ENCODE measurements at places on chromosomes 16 and 17.

GRCh38 chr17:3271072-3271848 lies 26.9 kb downstream of the OR3A1 start:
- no peak for DNase-seq

- DNase-seq, result peak; percentile 48
Measured at GRCh38 chr17:18181358-18181757, 2.3 kb upstream of the ALKBH5 start.

DNA sequence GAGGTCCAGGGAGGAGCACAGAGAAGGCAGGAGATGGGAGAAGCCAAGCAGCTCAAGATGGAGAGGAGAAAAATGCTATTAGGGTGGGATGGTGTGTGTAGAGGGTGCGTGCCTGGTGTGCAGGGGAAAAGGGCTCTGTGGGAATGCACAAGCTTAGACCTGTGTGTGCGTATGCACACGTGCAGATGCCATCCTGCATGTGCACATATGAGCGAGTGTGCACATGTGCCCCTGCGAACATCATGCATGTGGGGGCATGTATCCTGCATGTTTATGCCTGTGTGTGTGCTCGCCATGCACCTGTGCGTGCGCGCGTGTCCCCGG lies 438 bp upstream of the KCNJ12 start:
- no peak for DNase-seq

GRCh38 chr17:45107293-45108010 lies 24.9 kb downstream of the PLCD3 start:
- DNase-seq, result no peak

DNA sequence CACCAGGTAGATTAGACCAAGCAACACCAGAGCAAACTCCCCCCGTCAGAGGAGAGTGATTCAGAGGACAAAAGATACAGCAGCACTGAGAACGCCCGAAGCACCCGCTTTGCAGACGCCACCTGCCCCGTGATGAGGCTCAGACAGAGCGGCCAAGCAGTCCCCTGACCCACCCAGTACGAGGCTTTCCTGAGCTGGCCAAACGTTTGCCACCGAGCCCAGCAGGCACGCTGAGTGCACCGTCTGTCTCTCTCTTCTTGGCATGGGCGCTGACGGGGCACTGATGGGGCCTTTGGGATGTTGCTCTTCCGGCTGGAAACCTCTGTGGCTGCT lies 19.4 kb upstream of the WDR45B start:
- no peak for DNase-seq

GRCh38 chr17:80247561-80247960 lies 13.1 kb upstream of the RNF213 start:
- DNase-seq, result no peak

DNA sequence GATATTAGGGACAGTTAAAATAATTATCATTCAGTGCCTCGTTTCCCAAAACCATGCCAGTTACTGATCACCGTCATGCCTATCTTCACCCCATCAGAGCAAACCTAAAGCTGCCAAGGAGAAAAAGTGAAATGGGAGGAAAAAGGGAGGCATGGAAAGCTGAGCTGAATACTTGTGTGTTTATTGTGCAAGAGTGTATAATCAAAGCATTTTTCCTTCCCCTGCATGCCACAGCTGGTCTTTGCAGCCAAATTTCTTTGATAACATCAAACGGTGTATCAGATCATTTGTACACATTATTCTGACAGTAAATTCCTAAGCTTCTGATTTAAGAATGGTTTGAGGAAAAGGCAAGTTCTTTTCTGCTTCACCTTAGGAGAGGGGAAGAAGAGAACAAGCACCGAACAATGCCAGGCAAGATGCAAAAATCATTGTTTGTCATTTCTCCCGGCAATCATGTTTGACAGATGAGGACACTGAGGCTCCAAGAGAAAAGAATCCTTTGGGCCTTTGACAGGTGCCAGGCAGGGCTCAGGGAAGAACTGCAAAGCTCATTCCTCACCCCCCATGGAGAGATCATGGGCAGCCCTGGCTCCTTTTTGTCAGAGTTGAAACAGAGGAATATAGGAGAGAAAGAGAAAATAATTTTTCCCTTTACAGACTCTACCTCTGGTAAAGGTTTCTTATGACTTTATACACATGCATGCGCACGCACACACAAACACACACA lies 51.4 kb upstream of the ARHGAP44 start:
- no peak for DNase-seq

DNA sequence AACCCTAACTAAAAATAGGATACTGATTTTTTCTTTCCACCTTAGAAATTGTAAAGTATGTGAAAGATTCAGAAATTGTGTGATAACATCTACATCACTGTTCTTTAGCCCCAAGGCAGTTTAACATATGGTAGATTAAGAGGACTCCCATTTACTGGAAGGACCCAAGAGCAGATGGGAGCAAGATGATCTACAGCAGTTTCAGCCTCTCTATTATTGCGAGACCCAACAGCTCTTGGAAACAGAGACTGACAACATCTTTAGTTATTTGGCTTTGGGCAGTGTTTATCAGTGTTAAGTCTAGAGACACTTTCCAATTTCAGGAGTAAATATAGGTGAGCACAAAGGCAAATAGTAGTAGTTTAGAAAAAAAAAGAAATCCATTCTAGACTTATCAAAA lies 124.9 kb upstream of the CORO6 start:
- no peak for DNase-seq

GRCh38 chr17:77280304-77281121 lies 139.7 kb downstream of the SEC14L1 start:
- no peak for DNase-seq

- DNase-seq, result no peak
Measured at GRCh38 chr17:31050948-31051347, 43.8 kb upstream of the NF1 start.

GRCh38 chr17:79065105-79065670 lies 9.4 kb upstream of the ENGASE start:
- peak; percentile 53 for DNase-seq

- no peak for DNase-seq
Measured at GRCh38 chr16:82177555-82177954, 7.5 kb upstream of the MPHOSPH6 start.

DNA sequence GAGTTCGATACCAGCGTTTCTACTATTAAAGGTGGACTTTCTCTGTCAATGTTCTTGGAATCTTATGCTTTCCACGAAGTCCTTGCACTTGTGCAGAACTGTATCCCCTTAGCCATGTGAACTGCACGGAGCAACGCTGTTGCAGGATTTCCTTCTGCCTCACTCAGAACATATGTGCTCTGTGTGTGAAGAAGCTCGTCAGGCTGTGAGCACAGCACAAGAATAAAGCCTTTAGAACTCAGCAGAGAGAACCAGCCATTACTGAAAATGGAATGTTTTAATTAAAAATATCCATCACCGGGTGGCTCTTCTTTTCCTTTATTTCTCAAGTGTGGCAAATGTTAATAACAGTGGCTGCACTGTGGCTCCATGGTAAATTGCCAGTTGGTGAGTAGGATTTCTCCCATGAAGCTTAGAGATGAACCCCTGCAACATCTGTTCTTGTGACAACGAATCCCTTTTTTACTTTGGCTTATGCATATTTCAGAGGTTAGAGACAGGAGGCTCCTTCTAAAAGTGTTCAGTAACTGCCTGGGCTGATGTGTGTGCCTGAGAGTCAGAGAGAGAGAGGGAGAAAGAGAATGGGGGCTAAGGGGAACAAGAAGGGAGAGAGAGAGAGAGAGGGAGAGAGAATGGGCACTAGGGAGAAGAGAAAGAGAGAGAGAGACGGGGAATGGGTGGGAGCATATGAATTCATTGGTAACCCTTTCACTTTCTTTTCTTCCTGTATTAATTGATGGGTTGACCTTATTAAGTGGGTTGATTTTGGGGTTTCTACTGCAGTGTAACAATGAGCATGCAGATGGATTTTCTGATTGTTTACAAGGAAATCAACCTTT lies 50.0 kb downstream of the RPTOR start:
- no peak for DNase-seq

GRCh38 chr17:67479148-67479547 lies 102.1 kb downstream of the PITPNC1 start:
- no peak for DNase-seq

GRCh38 chr17:80034791-80035686 lies 633 bp downstream of the TBC1D16 start:
- peak; percentile 9 for DNase-seq

- DNase-seq, result no peak
Measured at GRCh38 chr16:89407925-89408300, 82.4 kb downstream of the ANKRD11 start.

GRCh38 chr17:34675605-34676004 lies 96.2 kb downstream of the TMEM132E start:
- no peak for DNase-seq

- no peak for DNase-seq
Measured at GRCh38 chr17:17063546-17064122, 21.4 kb downstream of the MPRIP start.

DNA sequence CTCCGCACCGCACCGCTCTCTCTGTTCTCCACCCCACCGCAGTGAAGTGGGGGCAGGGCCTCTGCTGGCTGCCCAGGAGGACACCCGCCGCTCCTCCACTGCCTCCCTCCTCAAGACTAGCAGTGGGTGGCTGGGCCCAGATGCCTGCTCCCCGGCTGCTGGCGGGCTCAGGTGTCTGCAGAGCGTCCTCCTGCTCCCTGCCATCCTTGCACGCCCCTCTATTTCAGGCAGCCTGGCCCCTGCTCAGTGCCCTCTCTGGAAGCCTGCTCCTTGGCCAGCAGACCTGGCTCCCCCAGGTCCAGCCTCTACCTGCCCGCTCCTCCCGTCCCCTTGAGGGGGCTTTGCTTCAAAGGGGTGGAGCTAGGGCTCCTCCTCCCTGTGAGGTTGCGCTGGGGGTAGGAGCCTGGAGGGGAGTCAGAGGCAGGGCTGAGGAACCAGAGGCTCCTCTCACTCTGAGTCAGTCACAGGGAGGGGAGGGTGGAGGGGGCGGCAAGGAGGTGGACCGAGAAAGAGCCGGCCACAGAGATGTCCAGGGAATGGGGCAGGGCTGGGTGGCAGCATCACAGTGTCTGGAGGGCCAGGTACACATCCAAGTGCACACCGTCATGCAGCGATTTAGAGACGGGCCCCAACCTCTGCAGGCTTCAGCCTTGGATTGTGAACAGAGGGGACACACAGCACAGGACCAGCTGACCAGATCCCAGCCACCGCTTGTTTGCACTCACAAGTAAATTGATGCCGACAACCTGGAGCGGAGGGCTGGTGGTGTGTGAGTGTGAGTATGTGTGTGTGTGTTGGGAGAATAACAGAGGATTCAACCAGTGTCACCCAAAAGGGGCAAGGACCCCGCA lies 9.8 kb upstream of the TMEM92 start:
- no peak for DNase-seq

DNA sequence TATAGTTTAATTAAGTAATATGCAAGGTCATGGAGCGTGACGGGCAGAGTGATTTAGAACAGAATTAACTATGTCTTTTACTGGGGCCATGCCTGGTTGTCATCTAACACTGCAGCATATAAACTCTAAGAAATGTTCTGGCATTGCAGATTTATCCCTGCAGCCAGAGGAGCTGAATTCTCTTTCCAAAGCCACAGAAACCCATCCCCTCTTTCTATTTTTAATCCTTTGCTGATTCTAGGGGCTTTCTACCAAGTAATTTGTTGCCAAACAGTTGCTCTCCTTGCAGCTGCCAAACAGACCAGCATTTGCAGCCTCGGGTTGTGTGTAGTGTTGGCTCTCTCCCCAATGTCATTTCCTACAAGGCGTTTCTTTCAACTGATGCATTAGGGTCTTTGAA lies 243.2 kb upstream of the MON1B start:
- DNase-seq, result no peak

Data from stimulated activated CD4-positive, alpha-beta T cell treated with anti-CD3 and anti-CD28 coated beads, Interleukin-2, amount 100 ng/mL, for 48 hours (primary cell).